NK-92 treated with Interleukin-12 subunit alpha and Interleukin-12 subunit beta, amount 100 ng/mL, for 24 hours (cell line): ENCODE measurements at places on chromosomes 3 and 15.

- DNase-seq = no peak
These were observed 15.0 kb downstream of the SFMBT1 start for GRCh38 chr3:53030619-53031449.

- no peak for DNase-seq
These were observed 73.1 kb upstream of the HES1 start for GRCh38 chr3:194062830-194063229.

- DNase-seq = no peak
These were observed 56.8 kb upstream of the LCTL start for GRCh38 chr15:66622591-66623022.

DNA sequence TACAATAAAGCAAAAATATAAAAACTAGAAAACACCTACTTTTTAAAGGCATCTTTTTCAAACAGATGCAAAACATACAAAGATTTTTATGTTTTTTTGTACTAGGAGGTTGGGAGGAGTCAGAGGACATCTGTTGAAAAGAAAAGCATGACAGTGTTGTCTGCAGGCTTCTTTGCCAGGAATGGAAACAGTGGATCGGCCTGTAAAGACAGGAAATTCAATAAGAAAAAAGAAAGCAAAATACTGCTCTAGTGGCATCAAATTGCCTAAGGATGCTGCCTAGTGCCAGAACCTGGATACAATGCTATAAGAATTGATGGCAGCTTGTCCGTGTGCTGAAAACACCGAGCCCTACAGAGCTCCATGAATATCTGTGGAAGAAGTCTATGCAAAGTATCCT is 69.9 kb downstream of the TBC1D5 start:
- DNase-seq = no peak

DNA sequence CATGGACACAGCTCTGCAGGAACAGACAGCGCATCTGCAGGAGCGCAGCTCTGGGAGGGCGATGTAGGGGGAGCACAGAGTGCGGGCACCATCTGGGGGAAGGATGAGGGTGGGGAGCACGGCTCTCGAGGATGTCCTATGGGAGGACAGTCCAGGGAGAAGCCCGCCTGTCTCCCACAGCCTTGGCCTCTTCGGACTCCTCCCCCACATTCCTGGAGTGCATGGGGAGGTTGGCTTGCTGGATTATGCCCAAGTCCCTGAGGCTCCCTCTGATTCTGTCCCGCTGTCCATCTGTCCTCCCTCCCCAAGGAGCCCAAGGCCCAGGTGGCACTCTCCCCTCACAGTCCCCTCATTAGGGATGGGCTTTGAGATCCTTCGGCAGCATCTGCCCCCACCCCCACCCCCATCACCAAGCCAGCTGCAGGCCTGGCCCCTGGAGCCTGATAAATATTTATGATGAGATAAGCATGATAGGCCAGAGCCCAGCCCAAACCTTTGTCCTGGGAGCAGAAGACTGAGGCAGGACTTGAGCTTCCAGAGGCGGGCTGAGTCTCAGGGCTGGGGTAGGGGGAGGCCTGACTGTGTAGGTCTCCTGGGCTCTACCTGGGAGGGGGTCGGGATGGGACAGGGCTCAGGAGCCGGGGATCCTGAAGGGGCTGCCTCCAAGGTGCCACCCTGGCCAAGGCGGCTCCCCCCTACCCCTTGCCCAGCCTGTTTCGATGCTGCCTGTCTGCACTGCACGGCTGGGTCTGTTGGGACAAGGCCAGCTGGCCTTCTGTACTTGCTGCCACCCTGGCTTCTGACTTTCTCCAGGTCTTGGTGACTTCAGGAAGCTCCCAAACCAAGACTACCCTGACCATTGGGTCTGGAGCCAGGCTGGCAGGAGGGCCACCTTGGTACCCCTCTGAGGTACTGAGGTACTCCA is 28.6 kb upstream of the SEMA3F start:
- no peak for DNase-seq

- DNase-seq = no peak
These were observed 318 bp upstream of the DCLK3 start for GRCh38 chr3:36764704-36765038.

- no peak for DNase-seq
These were observed 10.5 kb upstream of the ACSBG1 start for GRCh38 chr15:78244893-78245292.

DNA sequence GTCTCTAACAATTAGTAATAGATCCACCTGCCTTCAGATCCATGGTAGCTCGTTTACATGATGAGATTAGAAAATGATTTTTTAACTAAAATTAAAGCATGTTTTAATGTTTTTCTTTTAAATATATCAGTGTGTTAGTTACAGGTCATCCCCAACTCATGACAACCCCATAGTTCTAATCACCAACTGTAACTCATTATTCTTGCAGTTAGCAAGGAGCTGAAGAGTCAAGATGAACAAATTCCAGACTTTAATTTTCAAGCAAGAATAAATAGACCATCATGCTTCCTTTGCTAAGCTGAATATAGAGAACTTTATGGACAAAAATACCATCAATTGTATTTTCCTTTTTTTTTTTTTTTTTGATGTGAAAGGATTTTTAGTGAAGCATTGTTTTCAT is 101.1 kb downstream of the TOP2B start:
- DNase-seq = no peak

GRCh38 chr15:45259796-45260195 is 7.8 kb downstream of the SLC28A2 start:
- no peak for DNase-seq

- no peak for DNase-seq
These were observed 455.0 kb upstream of the THBS1 start for GRCh38 chr15:39125904-39126303.

DNA sequence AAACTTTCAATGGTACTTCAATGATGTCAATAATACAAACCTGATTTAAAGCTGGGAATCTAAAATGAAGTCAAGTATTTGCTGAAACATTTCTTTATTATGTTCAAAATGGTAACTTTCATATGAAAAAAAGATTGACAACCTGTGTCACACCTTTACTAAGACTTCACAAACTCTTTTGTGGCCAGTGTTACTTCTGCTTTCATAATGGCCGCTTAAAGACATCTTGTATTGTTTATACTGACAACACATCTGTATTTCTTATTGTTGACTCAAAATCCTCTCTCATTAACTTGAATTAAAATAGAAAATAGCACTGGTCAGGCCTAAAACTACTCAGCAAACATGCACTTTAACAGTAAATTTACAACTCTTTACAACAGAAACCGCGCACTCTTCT is 312.3 kb upstream of the CNTN6 start:
- no peak for DNase-seq
